ENCODE measurements at places on chromosomes 1 and 21.
A peak's percentile ranks its signal among the peaks of the same experiment; 100 is the strongest.

DNA sequence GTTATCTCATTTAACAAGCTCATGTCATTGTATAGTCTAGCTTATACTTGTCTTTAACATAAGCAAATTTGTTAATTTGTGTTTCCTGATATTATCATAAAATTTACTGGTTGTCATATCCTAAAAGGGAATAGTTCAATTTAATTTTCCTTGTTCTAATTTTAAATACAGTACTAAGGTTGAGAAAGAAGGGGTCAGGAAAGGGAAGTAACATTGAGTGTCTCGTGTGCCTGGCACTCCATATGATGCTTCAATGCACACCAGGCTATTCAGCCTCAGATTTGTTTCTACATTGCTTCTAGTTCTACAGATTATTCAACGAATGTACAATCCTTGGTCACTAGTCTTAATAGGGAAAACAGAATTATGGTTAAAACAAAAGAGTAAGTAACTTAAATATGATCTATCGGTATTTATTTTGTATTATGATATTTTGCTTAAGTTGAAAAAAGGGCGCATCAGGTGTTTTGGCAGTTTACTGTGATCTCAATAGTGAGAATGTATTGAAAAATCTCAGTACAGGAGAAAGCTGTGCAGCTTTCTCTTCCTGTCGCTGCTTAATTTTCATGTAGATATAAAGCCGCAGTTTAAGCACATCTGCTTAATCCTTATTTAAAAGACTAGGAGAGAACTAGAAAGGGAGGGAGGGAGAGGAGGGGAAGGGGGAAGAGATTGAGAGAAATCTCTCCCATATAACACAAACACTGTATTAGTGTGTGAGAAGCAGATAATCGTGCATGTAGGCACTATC, 13.0 kb downstream of the PTPRC start:
- DNase-seq, result no peak

- DNase-seq, result no peak
Observed at GRCh38 chr1:57024428-57024827, 58.6 kb upstream of the C8B start.

GRCh38 chr1:152525080-152525641, 10.9 kb downstream of the CRCT1 start:
- no peak for DNase-seq

DNA sequence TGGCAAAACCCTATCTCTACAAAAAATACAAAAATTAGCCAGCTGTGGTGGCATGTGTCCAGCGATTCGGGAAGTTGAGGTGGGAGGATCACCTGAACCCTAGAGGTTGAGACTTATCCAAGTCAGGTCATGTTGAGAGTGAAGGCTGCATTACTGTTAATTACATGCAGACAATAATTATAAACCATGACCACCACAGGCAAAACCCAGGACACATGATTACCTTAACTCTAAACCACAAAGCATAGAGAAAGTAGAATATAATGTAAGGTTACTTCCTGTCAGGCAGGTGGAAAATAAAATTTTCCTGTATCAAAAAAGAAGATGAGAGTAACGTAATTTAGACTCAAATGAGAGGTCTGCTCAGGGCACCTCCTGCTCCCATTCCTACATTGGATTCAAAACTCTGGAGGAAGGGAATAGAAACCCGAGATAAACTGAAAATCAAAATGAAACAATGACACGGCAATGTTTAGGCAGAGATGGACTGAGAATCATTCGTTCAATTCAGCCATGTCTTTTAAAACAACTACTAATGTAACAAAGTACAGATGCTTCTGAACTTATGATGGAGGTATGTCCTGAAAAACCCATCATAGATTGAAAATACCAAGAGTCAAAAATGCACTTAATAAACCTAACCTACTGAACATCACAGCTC, 33.6 kb downstream of the RGS8 start:
- DNase-seq, result no peak

DNA sequence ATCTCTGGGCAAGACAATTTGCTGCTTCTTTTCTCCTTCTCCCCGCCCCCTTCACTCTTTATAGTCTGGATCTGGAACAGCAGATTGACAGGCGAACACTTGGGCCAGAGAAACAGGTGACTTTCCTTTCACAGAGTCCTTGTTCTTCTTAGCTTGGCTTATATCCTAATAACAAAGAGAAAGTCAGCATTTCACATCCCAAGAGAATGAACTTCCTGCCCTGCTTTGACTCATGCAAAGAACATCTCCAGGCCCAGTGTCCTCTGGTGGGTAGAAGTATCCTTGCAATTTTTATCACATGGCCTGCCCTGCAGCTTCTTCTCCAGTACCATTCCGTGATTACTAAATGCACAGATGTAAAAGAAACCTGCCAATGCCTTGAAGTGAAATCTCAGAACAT, 764.4 kb downstream of the ADGRL2 start:
- DNase-seq, result no peak

- DNase-seq, result no peak
Observed at GRCh38 chr1:46595127-46595526, 8.9 kb downstream of the MKNK1 start.

GRCh38 chr1:11571906-11572616, 82.2 kb downstream of the FBXO2 start:
- no peak for DNase-seq

GRCh38 chr1:156295391-156295947, at the start of gene GLMP:
GLMP (minus strand) TSS chr1:156295679; CDS start chr1:156295645, 34 bp downstream.
- peak; percentile 44 for DNase-seq

DNA sequence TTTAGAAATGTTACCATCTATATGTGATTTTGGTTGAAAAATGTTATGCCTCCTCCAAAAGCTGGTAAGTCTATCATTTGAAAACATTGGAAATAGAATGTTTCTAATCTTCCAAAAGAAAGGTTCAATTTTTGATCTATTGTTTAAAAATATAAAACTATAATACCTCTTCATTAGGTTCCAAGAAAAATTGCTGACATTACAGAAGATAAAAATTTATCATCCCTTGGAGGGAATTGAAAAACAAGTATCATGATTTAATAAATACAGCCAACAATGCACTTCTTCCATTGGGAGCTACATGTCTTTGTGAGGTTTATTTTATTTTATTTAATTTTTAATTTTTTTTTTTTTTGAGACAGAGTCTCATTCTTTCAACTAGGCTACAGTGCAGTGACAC, 148.5 kb downstream of the PIK3R3 start:
- no peak for DNase-seq

DNA sequence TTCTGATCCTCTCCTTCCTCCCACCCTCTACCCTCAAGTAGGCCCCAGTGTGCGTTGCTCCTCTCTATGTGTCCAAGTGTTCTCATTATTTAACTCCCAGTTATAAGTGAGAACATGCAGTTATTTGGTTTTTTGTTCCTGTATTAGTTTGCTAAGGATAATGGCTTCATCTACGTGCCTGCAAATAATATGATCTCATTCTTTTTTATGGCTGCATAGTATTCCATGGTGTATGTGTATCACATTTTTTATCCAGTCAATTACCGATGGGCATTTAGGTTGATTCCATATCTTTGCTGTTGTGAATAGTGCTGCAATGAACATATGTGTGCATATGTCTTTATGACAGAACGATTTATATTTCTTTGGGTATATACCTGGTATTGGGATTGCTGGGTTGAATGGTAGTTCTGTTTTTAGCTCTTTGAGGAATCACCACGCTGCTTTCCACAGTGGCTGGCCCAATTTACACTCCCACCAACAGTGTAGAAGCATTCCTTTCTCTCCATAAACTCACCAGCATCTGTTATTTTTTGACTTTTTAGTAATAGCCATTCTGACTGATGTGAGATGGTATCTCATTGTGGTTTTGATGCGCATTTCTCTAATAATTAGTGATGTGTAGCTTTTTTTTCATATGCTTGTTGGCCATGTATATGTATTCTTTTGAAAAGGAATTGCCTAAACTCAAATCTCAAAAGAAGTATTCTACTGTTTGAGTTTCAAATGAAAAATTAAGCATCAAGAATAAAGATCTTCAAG, 116.9 kb downstream of the ETS2 start:
- no peak for DNase-seq

- DNase-seq, result peak; percentile 56
Observed at GRCh38 chr1:2314803-2315673, 76.3 kb downstream of the MORN1 start.

DNA sequence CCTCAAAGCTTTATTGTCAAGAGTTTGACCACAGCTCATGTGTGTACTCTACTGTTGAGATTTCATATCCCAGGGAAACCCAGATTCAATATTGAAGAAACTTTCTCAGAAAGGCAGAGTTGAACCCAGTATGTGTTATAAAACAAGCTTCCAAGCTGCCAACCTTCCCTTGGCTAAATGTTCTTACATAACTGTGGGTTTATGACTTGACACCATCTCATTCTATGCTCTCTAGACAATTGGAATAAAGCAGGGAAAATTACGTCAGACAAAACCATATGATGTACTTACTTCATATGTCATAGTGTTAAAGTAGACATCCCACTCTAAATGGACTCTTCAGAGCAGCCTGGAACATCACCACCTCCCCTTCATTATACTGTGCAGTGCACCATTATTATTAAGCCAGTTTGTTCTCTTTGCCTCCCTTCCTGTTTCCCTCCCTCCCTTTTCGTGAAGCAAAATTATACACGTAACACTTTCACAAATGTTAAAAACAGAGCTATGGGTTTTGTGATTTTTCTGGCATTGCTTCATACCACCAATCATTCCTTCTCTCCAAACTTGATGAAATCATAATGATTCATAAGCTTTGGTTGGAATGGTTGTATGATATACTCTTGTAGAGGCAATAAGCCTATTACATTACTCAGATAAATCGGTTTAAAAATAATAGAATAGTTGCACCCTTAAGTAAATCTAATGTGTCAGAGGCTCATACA, 507.2 kb downstream of the LTN1 start:
- DNase-seq, result no peak

DNA sequence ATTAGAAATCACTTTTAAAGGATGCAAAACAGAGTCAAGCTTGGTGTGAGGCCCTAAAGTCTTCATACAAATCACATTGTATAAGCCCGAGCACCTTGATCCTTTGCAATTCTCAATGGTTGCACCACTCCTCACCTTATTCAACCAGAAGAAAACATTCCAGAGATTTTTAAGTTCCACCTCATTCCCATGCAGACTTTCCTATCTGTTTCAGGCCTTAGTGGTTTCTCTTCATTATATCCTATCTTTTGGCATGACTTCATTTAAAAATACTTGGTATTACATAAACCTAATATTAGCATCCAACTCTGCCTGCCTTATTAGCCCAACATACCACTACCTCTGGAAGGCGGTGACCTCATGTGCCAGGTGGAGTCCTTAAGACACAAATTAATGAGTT, 9.3 kb upstream of the GREM2 start:
- DNase-seq, result no peak

GRCh38 chr21:32719085-32719484, 8.7 kb downstream of the SYNJ1 start:
- DNase-seq, result no peak

- no peak for DNase-seq
Observed at GRCh38 chr1:77783141-77783540, 3.7 kb downstream of the MIGA1 start.

DNA sequence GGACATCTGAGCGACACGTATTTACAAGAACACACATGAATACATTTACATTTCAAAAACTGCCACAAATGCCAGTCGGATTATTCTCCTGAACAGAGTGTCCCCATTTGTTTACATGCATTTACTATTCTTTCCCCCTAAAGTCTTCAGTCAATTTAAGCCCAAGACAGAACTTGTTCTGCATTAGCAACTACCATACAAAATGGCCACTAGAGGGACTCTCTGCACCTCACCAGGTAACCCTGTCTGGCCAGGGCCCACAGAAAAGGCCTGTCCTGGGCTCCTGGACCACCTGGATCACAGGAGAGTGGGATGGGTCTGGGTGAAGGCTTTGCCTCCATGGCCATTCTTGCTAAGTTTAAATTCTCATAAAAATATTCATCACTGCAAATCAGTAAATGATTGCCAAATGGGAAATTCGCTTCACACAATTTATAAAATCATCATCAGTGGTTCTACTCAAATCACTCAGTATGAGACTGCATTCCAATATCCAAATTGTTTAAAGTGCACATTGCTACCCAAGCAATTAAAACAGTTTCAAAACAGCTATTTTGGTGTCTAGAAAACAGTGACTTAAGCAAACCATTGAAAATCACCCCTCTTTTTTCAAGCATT, 12.5 kb upstream of the GUCA2A start:
- no peak for DNase-seq

- no peak for DNase-seq
Observed at GRCh38 chr1:175555266-175555665, 188.1 kb downstream of the TNR start.

DNA sequence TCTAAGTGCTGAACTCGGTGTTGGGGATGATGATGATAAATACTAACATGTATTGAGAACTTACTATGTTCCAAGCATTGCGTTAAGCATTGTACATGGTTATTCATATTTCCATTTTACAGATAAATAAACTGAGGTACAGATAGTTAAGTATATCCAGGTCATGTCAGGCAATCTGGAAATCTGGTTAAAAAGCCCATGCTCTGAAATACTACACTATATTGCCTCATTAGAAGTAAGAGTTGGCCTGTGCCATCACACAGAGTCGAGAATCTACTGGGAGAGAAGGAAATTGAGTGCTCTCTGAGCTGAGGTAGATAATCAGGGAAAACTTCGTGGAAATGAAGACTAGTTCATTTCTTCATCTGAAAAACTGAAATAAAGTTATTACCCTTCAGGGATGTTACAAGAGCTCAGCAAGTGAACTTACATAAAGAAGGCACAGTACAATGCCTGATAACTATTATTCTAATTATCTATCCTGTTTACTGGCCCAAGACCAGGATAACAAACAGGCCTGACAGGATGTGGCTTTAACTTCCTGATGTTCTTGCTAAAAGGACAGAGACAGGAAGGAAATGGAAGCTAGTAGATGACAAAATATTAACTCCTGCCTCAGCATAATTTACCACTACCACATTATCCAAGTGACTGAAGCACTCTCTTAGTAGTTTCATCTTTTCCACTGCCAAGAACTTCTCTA, 85.6 kb downstream of the EPS15 start:
- DNase-seq, result no peak

DNA sequence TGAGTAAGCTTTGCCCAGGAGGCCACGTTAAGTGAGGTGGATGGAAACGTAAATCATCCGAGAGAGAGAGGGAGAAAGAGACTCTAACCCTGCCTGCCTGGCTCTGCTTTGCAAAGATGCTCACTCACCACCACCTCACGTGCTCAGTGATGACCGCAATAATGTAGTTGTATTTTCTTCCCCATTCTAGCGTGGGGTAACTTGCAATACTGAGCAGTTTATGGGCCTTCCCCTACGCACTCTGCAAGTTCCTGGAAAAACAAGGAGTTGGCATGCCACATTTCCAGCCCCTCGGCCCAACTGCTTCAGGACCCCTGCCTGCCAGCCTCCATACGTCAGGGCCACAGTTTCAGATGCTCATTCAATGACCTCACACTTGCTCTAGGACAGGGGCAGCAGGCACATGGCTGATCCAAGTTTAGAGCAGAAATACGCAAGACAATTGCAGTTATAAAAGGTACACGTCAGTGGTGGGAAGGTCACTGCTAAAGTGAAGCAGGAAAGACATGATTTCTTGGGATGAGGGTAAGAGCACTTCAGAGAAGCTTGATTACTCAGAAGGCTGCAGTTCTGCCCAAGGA, 112.5 kb upstream of the RAB4A start:
- no peak for DNase-seq
